ENCODE measurements at places on chromosomes 13 and 19. TPM values are rescaled to one million over a fixed set of nuclear protein-coding genes. Genes with fewer than 3 reads are reported as not detected.

Gene CEACAM1
- 8.0 TPM for total RNA-seq

Gene TEKTIP1
- 1.7 TPM for total RNA-seq

Gene C19orf38
- total RNA-seq: 5.3 TPM

Gene PRDX2
- 279 TPM for total RNA-seq

Gene PSG1
- total RNA-seq: not detected

Gene RAB20
- total RNA-seq: 13.1 TPM

Gene PLPPR2
- total RNA-seq: 1.7 TPM

Gene APLP1
- 0.51 TPM for total RNA-seq

Gene CERS1
- not detected for total RNA-seq

Gene ZNF471
- total RNA-seq: not detected
